ENCODE measurements at places on chromosomes 4 and X.

GRCh38 chr4:174217273-174218126, 66.0 kb downstream of the FBXO8 start:
- DNase-seq = no peak

- no peak for DNase-seq
Measured at GRCh38 chr4:82499738-82500434, 61.9 kb downstream of the TMEM150C start.

DNA sequence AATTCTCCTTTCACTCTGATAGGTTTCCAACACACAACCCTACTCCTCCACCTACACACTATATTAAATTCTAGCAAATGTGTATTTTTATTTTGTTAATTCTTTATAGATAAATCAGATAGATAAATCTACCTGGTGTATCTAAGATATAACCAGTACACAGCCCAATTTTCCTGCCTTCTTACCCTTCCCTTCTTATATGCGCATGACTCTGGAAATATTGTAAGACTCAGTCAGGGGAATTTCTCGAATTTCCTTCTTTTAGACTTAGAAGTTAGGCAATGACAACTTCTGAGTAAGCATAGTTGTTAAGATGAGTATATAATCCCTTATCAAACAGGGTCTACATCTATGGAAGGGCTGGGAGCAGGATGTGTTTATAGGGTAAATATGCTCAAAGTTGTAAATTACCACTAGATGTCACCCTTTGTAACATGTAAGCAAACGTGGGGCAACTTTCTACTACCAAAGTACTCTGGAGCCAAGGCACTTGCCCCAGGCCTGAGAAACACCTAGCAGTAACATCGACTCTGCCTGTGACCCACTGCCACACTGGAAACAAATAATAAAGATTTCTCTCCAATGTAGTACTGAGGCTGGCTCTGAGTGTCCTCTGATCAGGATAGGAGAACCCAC, 444.7 kb downstream of the IQCM start:
- DNase-seq = peak; percentile 82

DNA sequence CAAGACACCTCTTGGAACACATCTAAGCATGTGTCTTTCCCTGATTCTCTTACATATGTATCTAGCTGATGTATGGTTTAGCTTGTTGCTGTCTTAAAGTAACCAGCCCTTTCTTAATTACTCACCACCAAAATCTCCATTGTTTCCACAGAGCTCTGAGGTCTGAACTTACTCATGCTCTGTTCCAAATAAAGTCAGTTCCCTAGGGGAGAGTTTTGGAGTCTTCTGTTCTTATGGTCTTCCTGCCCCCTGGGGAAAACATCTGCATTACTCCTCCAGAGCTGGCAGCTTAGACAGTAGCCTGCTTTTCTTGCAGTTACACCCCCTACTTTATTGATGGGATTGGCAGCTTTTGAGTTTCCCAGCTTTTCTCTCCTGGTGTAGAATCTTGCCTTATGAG, 125.8 kb downstream of the EDA start:
- no peak for DNase-seq

DNA sequence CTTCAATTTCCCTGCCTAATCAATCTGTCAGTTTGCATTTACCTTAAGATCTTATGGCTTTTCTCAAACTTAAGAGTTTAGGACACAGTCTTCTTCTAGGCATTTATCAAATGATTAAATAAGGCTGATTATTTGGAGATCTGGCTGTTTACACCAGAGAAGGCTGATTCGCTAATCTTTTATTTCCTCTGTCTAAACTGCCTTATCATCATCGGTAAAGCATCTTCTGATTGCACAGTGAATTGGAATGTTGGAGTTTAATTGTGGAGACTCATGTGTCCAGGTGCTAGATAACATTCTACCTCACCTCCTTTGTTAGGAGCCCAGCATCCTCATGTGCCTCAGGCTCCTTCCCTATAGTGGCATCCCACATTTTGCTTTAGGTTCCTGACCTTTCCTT, 100.3 kb upstream of the DDIT4L start:
- DNase-seq = no peak

GRCh38 chr4:188971125-188971524, 831.9 kb downstream of the TRIML1 start:
- DNase-seq = peak; percentile 3

DNA sequence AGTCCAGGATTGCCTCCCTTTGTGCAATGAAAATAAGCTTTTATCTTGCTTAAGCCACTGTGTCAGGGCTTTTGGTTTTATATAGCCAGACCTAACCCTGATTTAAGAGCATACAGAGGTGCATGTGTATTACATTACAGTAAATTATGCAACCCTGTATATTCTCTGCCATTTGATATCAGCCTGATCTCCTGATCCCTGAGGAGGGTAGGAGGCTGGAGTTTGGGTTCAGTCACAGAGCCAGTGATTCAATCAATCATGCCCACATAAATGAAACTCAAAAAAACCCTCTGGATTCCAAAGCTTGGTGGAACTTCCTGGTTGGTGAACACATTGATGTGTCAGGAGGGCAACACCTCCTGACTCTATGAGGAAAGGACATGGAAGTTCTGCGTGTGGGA, 7.3 kb upstream of the KLHL8 start:
- DNase-seq = no peak

DNA sequence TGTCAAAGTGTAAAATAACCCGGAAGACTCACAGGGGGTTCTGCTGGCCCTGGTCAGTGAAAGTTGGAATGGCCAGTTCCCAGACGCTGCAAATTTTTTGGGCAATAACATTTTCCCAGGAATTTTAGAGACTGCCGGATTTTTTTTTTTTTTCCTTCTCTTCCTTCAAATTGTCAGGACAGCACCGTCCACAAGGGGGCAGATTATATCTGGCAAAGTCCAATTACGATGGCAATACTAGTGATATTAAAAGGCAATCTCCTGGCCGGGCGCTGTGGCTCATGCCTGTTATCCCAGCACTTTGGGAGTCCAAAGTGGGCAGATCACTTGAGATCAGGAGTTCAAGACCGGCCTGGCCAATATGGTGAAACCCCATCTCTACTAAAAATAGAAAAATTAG, 20.5 kb downstream of the SLC25A5 start:
- peak; percentile 61 for DNase-seq

DNA sequence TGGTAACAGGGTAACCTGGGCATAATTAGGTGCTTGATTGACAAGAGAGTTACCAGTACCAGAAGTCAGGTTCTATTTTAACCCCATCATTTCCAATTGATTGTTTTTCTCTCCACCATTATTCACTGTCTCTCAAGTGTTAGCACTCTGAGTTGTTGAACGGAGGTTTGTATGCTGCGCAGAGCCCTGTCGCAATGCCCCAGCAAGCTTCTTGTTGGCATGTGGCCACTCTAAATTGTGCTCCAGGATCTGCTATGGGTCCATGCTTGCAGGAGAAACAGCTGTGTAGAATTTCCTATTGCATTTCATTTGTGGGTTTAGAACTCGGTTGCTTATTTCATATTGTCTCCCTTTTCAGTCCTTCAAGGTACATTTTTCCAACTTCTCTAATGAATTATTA, 98.2 kb downstream of the KLHL8 start:
- no peak for DNase-seq

DNA sequence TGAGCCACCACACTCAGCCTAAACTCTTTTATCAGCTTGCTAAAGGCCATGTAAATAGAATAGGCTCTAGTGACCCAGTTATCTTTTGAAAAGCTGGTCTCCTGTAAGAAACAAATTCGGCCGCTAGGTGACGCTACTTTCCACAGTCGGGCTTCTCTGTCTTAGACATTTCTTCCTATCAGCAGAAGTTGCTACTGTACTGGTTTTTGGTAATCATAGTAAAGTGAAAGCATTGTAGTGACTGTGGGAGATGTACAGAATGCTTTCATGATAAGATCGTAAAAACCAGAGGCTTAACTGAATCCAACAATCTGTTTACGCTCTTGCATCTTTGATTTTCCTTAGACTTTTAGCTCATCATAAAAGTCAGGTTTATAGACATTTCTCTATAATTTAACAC, 82.6 kb downstream of the GK start:
- peak; percentile 72 for DNase-seq

DNA sequence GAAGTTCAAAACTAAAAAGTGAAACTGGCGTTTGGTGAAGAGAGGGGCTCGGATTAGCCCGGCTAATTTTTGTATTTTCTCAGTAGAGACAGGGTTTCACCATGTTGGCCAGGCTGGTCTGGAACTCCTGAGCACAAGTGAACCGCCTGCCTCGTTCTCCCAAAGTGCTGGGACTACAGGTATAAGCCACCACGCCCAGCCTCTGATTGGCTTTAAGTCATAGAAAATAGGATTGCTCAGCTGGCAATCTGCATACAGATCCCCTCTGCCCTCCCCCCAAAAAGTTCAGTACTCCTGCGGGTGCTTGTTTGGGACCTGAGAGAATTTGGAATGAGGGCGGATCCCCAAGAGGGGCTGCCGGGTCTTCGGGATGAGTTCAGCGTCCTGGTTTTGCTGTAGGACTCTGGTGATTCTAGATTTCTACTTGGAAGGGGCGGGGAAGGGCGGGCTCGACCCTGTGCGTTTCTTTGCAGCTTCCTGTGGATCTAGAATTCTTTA, 537 bp upstream of the PRKX start:
- no peak for DNase-seq

DNA sequence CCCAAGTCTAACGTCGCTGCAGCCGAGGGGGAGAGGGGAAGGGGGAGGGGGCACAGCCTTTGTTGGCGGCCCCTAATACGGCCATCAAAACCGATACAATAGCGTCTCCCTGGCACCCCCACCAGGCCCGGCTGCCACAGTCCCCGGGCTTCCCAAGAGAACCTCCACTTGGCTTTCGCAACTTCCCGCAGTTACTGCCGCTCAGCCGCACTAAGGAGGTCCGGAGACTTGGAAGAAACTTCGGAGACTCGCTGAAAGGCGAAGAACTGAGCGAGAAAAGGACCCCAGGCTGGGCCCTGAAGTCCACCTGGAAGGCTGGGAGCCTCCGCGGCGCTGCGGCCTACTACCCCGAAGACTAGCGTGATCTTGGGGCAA, 2.8 kb downstream of the NKX6-1 start:
- DNase-seq = no peak

DNA sequence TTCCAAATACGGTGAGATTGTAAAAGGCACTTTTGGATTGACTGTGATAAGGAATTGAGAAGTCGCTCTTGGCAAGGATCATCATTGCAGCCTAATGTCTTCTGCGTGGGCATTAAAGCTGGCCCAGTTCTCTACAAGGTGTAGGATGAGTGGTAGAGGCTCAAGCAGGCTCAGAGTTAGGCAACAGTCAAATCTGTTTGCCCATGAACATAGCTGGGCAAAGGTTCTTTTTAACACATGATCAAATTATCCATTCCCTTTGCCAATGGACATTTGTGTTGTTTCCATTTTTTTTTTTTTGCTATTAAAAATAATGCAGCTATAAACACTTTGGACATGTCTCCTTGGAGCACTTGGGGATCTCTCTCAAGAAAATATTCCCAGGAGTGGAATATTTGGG, 229.1 kb upstream of the FAT1 start:
- no peak for DNase-seq

- no peak for DNase-seq
Measured at GRCh38 chr4:176561368-176561767, 231.4 kb downstream of the VEGFC start.

- DNase-seq = no peak
Measured at GRCh38 chrX:149473092-149473491, 32.0 kb downstream of the IDS start.

DNA sequence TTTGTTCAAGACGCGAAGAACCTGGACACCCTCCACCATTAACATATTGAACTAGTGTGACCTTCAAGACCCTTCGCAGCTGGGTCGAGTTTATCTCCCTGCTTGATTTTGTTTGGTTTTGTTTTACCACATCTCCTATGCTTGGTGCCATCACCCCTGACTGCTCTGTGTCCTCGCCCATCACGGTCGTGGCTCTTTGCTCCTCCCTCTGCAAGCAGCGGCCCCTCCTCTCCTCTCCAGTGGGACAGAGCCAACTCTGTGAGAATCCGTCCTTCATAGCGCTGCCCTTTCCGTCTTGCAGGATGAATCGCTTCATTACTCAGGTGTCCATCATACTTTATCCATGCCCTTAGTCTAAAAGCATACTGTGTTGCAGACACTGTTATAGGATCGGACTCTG, 9.1 kb upstream of the FAM149A start:
- peak; percentile 5 for DNase-seq

GRCh38 chr4:54657551-54658251, at the start of gene KIT:
Gene KIT, plus strand, starts transcription at chr4:54657957. Its CDS starts 58 bp downstream, at chr4:54658015.
- no peak for DNase-seq

- DNase-seq = no peak
Measured at GRCh38 chr4:89681671-89682070, 155.3 kb downstream of the SNCA start.

- DNase-seq = no peak
Measured at GRCh38 chr4:153533387-153533786, 67.2 kb downstream of the TMEM131L start.

GRCh38 chr4:111873801-111874200, 271.5 kb upstream of the FAM241A start:
- DNase-seq = no peak

DNA sequence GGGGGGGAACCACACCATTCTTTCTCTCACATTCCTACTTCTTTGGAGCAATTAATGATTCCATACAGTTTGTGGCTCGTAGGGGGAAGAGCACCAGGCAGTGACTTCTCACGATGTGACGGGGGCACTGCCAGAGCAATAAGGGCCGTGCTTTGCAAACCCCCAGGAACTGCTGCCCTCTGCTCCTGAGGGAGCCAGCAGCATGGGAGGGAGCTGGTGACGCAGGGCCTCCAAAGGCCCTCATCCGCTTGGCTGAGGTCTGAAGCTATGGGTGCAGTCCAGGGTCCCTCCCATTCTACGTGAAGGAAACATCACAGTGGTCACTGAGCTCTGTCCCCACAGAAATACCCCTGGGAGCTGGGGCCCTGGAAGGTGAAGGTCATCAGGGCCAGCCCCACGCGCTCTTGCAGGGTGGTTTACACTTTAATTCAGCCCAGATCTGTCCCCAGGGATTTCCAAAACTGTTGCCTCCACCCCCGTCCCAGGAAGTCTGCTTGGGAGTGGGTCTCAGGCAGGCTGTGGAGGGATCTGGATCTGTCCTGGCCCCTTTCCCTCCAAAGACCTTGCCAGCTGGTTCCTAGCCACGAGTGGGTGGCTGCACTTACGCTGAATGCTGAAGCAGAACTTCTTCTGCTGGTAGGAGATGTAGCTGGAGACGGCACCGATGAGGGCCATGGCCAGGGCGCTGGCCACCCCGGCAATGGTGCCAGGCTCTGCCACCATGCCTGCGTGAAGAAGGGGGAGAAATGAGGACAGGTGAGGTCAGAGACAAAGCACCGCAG, 82.6 kb downstream of the MTMR1 start:
- no peak for DNase-seq

DNA sequence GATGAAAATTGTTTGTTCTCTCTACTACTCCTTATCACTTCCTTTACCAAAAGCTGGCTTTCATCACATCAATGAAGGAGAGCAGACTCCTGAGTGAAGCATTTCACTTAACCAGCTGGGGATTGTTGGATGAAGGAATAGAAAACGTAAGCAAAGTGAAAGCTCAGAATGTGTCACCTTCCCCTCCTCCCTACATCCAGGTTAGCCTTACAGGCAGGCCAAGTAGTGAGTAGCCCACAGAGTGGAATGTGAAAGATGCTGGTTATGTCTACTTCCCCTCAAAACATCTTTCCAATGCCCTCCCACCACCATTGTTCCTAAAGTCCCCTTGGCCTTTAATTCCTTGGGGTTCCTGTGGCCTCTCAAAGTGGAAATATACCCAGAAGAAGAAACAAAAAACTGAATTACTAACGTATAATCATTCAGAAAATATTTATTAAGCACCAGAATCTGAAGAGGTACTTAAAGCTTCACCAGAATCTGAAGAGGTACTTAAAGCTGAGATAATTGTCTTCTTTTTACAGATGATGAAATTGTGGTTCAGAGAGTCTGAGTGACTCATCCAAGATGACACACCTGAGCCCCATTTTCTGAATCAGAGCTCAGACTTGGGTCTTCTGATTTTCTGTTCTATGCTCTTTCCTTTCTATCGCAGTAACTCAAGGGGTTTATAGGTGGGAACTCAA, 6.5 kb downstream of the P2RY4 start:
- DNase-seq = peak; percentile 55

Data from RKO (cell line).